ENCODE measurements at places on chromosomes 6 and 20. TPM values are rescaled to one million over a fixed set of nuclear protein-coding genes. Genes with fewer than 3 reads are reported as not detected.

Gene GHRH
- not detected for polyA plus RNA-seq

Gene GSTA1
- polyA plus RNA-seq, result not detected

Gene LGSN
- 0.12 TPM for polyA plus RNA-seq

Gene MLN
- not detected for polyA plus RNA-seq

Gene VAPB
- polyA plus RNA-seq, result 31.5 TPM

Gene SLC22A3
- not detected for polyA plus RNA-seq

Gene CGAS
- 13.2 TPM for polyA plus RNA-seq

Gene OOEP
- not detected for polyA plus RNA-seq

Gene ESR1
- polyA plus RNA-seq, result 1.2 TPM

Gene ARFGAP1
- polyA plus RNA-seq, result 22.7 TPM

Gene OR12D3
- not detected for polyA plus RNA-seq

Gene CRIP3
- not detected for polyA plus RNA-seq

Gene CST7
- 889 TPM for polyA plus RNA-seq

Gene DLL1
- 0.49 TPM for polyA plus RNA-seq

Gene TULP1
- not detected for polyA plus RNA-seq

Gene EXOC2
- polyA plus RNA-seq, result 41.5 TPM

Gene TMEM74B
- polyA plus RNA-seq, result not detected

Gene OTOR
- polyA plus RNA-seq, result not detected

Gene BPIFA1
- not detected for polyA plus RNA-seq

Gene KCNK15
- not detected for polyA plus RNA-seq

Gene HLA-A
- 3,526 TPM for polyA plus RNA-seq

Gene IL20RA
- polyA plus RNA-seq, result not detected

Gene BPIFB1
- not detected for polyA plus RNA-seq

Gene KIF25
- polyA plus RNA-seq, result not detected

Gene CENPW
- polyA plus RNA-seq, result 3.1 TPM

Gene SLC12A5
- not detected for polyA plus RNA-seq

Gene ZNF343
- 4.3 TPM for polyA plus RNA-seq

Gene RSPO3
- not detected for polyA plus RNA-seq

Gene RAE1
- polyA plus RNA-seq, result 40.7 TPM

Gene FAM110A
- 14.9 TPM for polyA plus RNA-seq

Gene XKR7
- 0.02 TPM for polyA plus RNA-seq

Gene OLIG3
- not detected for polyA plus RNA-seq

Gene TRPC4AP
- polyA plus RNA-seq, result 59.8 TPM

Gene FANCE
- 6.5 TPM for polyA plus RNA-seq

Gene VARS2
- 16.2 TPM for polyA plus RNA-seq

Gene CAGE1
- polyA plus RNA-seq, result not detected

Gene NMBR
- polyA plus RNA-seq, result not detected

Gene SYNGAP1
- polyA plus RNA-seq, result 1.0 TPM

Gene PPIL6
- 0.46 TPM for polyA plus RNA-seq

Gene EIF2S2
- polyA plus RNA-seq, result 24.2 TPM

Gene HRH3
- not detected for polyA plus RNA-seq

Gene SLC22A2
- not detected for polyA plus RNA-seq

Measured in CD8-positive, alpha-beta memory T cell (primary cell).